ENCODE measurements at places on chromosomes 4 and X.

- DNase-seq: no peak
These were observed 11.0 kb downstream of the FAT4 start for GRCh38 chr4:125325733-125326132.

DNA sequence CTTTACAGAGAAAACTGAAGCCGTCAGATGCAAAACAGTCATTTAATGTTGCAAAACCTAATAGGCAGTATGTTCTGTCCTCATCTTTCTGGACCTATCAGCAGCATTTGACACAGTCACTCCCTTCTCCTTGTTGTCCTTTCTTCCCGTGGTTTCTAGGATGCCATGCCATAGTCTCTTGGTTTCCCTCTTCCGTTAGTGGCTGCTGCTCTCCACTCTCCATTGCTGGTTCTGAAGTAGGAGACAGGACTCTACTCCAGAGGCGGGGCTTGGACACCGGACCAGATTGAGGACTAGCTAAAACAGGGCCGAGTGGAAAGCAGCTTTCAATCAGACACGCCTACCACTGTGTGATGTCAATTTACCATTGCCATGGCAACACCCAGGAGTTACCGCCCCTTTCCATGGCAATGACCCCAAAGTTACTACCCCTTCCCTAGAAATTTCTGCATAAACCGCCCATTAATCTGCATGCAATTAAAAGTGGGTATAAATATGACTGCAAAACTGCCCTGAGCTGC, 88.8 kb upstream of the CCDC160 start:
- no peak for DNase-seq

- no peak for DNase-seq
These were observed 1.5 kb downstream of the IL1RAPL2 start for GRCh38 chrX:104567506-104567905.

DNA sequence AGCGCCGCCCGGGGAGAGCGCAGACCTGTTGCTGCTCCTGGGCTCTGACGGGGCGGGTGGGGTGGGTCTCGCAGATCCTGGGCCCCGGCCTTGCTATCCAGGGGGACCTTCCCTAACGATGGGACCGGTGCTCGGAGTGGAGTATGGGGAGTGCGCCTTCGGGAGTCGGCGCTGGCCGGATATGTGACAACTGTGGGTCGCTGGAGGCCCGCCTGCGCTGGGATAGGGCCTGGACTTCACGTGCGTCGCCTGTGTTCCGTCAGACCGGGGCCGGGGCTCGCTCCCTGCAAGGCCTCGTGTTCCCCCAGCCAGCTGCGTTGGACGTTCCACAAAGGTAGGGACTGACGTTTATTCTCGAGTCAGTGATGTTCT, 1.3 kb downstream of the TBL1X start:
- DNase-seq: peak; percentile 62

Data from kidney (tissue), 22 donors.